ENCODE measurements at places on chromosomes 3 and 15.

- no peak for DNase-seq
Observed at GRCh38 chr15:85828874-85829273, 34.1 kb upstream of the KLHL25 start.

GRCh38 chr3:13300546-13301285 is 119.4 kb downstream of the NUP210 start:
- DNase-seq = no peak

- DNase-seq = no peak
Observed at GRCh38 chr3:54122324-54123002, at the start of gene CACNA2D3. CACNA2D3 (plus strand) TSS chr3:54122552.

DNA sequence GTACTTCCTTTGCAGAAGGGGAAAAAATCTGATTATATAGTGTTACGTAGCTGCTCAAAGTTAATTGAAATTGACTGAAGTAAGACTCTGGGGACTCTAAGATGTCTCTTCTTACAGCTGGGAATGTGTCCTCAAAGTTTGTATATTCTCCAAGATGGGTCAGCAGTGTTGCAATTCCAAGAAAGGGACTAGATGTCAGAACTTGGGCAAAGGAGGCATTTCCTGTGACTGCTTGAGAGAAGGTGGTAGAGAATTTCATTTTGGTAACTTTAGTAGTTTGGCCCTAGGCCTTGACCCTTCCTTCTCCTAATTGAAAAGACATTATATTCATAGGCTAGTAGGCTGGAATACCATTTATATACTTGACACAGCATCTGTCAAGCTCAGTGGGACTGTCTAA is 33.9 kb downstream of the PTPRG start:
- DNase-seq = no peak

GRCh38 chr3:62184559-62184958 is 188.8 kb downstream of the FEZF2 start:
- DNase-seq = no peak

GRCh38 chr3:66053550-66054094 is 14.9 kb upstream of the MAGI1 start:
- DNase-seq = no peak

- DNase-seq = no peak
Observed at GRCh38 chr3:99953596-99953995, 135.9 kb downstream of the CMSS1 start.

All from HS-27A (cell line).